Activated naive CD4-positive, alpha-beta T cell treated with Interleukin-2 at 50 U/mL for 16 hours (primary cell): ENCODE measurements at places on chromosomes 5 and 9.
A peak's percentile ranks its signal among the peaks of the same experiment; 100 is the strongest.

DNA sequence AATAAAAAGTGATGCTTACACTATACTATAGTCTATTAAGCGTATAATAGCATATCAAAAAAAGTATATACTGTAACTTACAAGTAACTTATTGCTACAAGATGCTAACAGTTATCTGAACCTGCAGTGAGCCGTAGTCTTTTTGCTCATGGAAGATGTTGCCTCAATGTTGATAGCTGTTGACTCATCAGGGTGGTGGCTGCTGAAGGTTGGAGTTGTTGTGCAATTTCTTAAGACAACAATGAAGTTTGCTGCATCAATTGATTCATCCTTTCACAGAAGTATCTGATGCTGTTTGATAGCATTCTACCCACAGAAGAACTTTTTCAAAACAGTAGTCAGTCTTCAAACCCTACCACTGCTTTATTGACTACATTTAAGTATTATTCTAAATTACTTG, 7.8 kb upstream of the C9orf40 start:
- DNase-seq = no peak

DNA sequence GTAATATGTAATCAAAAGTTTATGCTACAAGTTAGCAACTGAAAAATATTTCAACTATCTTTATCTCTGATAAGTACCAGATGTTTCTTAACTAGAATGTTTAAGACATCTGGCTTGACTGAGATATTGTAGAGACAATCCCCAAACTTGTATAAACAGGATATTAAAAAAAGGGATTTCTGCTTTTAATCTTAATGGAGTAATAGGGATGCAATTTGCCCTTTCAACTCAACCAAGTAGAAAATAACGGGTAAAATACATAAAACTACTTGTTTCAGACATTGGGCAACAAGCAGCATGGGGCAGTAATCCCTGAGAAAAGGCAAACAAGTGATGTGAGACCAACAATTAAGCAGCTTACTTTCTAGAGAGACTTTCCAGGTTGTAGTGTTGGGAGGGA, 9.4 kb upstream of the ADAMTS12 start:
- DNase-seq = no peak

- peak; percentile 55 for DNase-seq
Measured at GRCh38 chr9:105053209-105053652, 125.3 kb upstream of the ABCA1 start.

DNA sequence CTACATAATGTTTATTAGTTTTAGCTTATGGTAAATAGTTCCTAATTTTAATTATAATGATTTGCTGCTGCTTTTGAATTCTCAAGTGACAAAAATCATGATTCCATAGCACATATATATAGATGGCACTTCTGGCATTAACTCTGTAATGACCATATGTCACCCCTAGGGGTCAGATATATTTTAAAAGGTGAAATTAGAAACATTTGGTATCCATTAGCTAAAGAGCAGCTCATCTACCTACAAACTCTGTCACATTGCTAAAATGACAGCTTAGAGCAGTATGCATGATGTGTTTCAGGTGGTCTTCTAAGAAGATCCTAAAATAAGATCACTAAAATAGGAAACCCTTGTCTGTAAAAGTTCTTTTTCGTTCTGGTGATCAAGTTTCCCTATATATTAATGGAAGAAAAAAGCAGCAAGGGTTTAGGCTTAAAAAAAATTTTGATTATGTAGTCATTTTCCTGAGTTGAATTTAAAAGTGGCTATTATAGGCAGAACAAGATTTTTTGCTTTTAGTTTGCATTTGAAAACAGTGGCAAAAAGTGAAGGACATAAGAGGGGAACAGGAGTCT, 157.7 kb upstream of the POU5F2 start:
- DNase-seq = no peak

- DNase-seq = no peak
Measured at GRCh38 chr9:26955222-26955903, 849 bp upstream of the IFT74 start.

DNA sequence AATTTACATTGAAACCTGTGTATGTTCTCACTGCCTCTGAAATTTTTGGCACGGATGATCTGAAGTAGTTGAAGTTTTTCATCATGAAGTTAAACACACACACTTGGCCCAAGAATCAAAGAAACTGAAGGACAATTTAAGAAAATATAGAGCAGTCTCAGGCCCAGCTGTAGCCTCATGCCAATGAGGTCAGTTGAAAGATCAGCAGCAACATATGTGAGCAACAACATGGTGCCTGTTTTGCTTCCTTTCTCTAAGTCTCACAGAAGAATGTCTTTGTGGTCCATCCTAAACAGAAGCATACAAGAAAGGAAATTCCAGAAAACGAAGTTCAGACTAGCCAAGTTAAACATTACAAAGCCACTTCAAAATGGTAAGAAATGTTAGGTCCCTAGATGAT, 1737.2 kb downstream of the MAT2B start:
- no peak for DNase-seq

DNA sequence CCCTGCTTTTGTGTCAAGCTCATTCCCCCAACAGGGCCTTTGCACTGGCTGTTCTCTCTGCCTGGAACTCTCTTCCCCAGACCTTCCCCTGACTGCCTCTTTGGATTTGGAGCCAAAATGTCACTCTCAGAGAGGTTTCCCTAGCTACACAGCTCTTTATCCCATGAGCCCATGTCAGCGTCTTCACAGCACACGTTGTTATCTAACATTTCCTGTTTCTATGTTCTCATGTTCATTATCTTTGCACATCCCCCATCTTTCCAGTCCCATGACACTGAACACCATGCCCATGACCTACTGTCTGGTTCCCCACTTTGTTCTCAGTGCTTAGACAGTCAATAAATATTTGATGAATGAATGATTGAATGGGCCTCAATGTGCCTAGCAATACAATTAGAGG, 26.3 kb upstream of the ARSI start:
- no peak for DNase-seq

DNA sequence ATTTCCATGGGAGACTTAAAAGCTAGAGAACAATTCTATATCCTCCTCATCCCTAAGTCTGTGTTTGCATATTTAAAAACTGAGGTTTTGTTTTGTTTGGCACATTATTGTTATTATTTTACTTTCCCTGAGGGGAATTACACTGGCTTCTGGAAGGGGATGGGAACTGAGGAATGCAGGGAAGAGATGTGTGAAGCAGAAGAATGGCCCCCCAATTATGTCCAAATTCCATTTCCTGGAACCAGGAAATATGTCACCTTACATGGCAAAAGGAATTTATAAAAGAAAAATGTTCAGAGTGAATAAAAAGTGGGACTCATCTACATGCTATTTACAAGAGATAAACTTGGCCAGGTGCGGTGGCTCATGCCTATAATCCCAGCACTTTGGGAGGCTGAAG, 129.8 kb downstream of the MARCHF11 start:
- no peak for DNase-seq

DNA sequence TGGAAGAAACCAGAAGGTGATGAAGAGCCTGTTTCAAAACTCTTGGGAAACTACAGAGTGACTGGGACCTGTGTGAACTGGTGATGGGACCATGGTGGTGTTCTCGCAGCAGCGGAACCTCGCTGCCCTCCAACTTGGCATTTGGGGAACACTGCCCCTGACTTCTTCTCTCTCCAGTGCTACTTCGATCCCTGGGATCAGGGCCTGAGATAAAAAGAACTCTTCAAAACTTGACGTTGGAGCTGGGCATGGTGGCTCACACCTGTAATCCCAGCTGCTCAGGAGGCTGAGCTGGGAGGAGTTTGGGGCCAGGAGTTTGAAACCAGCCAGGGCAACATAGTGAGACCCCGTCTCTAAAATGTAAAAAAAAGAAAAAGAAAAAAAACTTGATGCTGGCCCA, 18.1 kb downstream of the PITX1 start:
- DNase-seq = no peak

- peak; percentile 20 for DNase-seq
Measured at GRCh38 chr5:54249210-54250028, 61.0 kb downstream of the ARL15 start.

DNA sequence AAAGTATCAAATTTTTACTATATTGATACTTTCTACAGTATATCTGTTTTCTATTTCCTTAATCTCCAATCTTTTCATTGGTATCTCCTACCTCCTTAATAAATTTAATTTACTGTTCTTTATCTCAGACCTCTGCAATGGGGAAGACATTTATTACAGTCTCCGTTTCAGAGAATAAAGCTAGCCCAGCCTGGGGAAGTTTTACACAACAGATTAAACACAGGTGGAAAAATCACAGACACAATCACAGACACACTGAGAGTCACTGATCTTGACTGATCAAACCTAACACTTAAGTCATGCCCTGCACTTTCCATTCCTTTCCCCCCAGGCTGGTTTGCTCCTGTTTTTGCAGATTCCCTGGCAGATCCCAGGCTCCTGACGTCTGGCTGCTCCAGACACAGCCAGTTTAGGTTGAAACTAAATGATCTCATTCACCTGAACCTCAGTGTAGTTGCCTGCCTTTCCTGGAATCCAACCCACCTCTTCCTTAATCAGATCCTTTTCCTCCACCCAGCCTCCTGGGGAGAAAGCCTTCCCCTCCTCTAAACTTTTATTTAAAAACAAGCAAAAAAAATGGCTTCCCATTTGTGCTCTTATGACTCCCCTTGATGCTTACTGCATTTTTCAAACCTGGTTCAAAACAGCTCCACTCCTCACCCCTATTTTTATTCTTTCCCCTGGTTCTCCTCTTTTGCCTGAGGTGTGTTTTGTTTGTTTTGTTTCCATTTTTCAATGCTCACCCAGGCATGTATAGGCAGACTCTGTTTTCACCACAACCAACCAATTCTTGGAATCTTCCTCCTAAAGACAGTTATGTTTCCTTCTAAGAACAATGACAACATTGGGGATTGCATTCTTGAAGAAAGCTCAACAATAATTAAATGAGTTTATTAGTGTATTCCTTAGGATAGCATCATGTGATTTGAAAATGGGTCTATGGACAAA, 29.5 kb upstream of the OSMR start:
- no peak for DNase-seq

DNA sequence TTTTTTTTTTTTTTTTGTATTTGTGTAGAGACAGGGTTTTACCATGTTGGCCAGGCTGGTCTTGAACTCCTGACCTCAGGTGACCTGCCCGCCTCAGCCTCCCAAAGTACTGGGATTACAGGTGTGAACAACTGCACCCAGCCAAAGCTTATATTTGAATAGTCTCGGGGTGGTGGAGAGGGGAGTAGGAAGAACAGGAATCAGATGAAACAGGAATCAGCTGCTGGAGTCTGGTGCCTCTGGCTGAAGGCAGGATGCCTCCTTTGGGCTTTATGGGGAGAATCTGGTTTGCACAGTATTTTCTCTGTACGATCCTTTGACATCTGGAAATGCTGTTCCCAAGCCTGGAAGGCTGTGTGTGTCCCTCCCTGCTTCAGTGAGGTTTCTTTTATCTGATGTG, 10.9 kb downstream of the C5orf52 start:
- no peak for DNase-seq

DNA sequence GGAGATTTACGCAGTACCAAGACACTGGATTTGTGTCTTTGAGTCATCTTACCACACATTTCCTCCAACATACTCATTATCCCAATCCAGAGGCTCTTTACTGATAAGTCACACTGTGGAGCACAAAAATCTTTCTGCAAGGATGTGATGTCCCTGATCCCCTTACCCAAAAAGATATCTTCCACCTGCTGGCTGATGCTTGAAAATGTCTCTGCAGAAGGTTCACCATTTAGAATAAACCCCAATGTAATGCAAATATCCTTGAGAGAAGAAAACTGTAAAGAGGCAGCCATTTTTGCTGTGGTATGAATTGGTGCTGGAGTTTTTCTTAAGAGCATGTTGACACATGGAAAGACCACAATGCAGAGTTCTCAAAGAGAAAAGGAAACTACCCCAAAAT, 65.7 kb upstream of the RORB start:
- DNase-seq = no peak

DNA sequence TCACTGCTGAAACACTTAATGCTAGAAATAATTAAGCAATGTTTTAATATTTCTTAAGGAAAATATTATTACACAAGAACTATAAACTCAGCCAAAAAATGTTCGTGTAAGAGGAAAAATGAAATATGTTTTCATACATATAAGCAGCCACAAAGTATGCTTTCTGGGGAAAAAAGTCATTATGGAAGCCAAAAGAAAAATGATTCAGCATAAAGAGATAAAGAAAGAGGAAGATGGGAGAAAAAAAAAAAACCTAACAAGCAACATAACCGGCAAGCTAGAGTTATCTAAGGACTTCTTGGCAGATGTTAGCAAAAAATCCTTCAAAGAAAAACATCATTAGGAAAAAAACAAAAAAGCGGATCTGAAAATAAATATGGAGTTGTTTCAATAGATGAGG, 179.1 kb downstream of the MUSK start:
- DNase-seq = no peak

DNA sequence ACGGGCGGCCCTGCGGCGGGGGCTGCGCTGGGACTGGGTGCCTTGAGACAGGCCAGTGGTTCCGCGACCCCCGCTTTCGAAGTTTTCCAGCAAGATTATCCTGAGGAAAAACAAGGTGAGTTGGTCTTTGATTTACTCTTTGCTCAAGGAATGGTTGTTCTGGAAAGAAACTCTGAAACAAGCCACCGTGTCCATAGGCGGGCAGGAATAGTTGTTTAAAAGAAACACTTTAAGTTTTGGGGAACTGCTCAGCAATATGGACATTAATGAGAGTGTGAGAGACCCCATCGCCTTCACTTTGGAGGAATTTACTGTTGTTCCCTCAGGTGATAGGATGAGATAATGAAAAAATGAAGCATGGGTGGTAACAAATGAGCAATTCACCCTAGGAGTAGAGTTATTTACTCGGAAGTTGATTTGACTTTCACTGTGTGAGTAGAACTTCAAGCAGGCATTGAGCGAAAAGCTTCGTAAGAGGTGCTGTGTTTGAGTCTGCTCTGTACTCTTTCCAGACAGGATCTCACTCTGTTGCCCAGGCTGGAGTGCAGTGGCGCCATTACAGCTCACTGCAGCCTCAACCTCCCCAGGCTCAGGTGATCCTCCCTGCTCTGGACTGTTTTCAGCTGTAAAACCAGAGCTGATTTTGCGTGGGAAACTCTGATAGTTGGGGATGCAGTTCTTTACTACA, 1.1 kb downstream of the DMRTA1 start:
- no peak for DNase-seq

GRCh38 chr5:160260881-160261815, 31.8 kb downstream of the FABP6 start:
- DNase-seq = no peak

GRCh38 chr5:68114378-68115040, 101.0 kb upstream of the PIK3R1 start:
- no peak for DNase-seq

DNA sequence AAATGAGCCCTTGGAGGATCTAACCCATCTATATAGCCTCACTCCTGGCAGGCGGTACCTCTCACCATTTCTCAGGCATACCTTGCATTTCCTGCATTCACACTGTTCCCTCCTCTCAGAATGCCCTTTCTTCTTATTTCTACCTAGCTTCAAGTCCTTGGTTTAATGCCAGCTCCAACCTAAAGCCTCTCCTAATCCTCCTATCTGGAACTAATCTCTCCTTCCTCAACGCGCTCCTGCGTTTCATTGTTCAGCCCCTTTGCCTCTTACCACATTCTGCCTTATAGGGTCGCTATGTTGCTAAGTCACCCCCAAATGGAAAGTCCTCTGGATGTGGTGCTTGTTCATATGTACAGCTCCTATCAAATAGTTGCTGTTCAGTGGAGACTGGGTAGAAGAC, 288.5 kb upstream of the TUT7 start:
- DNase-seq = no peak
